ENCODE measurements at places on chromosomes 7 and 10.

DNA sequence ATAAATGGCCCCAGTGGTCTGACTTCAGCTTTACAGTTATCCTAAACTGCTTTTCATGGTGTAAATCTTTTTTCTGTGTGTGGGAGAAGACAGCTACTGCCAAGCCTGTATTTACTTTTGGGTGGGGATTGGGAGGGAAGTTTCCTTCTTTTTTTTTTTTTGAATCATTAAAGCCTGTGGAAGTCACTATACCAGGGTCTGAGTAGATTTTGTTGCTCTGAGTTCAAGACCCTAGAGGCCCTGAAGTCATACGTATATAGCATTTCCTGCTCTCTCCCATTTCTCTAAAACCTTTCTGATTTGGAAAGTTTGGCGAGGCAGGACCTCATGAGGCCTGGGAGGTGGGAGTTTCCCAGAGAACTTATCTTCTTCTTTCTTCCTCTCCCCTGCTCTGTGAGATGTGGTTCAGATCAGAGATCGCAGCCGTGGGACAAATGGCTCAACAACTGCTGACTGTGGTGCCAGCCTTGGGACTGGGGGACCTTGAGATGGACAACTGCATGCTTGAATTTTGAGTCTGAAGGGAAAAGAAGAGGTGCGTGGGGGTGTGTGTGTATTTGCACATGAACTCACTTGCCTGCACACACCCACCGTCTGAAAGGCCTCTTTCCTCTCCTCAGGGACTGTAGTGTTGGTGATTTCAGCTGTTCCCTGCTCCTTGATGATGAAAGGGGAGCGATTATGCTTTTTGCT is 18.1 kb downstream of the LRMDA start:
- DNase-seq: no peak

DNA sequence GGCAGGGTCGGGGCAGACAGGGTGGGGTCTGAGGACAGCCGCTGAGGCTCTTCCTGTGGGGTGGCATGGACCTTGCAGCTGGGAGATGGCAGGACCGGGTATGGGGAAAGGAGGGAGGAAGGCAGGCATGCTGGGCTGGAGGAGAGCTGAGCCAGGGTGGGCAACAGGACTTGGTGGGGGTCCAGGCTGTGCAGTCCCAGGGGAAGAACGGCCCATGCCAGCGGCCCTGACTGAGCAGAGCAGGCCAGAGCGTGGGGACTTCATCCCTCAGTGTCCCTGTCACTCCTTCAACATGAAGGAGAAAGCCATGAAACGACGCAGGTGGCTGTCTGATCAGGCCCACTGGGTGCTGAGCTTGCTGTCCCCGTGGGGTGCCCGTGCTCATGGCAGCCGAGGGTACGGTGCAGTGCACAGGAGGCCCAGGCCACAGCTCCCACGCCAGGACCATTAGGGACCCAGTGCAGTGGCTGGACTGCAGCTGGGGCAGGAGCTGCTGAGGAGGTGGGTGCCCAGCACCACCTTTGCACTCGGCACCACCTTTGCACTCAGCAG is 519.6 kb downstream of the PTPRN2 start:
- no peak for DNase-seq

DNA sequence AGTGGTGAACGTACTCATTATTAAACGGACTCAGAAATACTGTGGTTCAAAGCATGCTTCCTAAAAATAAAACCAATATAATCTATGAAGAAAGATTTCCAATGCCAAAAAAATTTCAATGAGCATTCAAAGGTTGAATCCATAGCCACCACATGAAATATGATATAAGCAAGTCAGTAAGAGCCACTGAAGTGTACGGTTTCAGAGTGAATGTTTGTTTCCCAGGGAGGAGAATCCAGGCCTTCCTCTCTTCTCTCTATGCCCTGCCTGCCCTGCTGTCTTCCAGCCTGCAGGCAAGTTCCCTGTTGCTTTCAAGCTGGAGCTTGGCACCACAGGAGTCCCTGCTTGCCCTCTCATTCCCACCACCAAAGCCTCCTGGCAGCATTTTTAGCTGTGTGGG is 1171.6 kb upstream of the C7orf33 start:
- DNase-seq: no peak

- DNase-seq: no peak
Measured at GRCh38 chr7:156279635-156280034, 360.9 kb upstream of the RNF32 start.

DNA sequence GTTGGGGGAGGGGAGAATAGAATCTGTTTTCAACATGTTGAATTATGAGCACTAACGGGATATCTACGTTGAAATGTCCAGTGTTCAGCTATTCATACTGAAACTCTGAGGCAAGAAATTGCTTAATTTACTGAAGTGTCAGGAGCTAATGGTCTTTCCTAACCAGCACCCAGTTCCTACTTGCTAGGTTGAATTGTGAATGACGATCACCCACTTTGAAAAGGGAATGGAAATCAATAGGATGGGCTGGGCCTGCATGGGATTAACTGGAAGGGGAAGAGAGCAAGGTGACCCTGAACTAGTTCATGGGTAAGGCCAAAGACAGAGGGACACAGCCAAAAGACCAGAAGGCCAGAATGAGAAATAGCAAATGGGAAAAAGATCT is 51.3 kb downstream of the HIPK2 start:
- DNase-seq: no peak

GRCh38 chr10:23174074-23174976 is 17.8 kb upstream of the PTF1A start:
- no peak for DNase-seq

- no peak for DNase-seq
Measured at GRCh38 chr7:102289057-102289456, 2.4 kb downstream of the SH2B2 start.

Measured in activated T-helper 1 cell treated with Interleukin-2 at 50 U/mL for 16 hours (primary cell).